HepG2 (cell line): ENCODE measurements at places on chromosomes 16 and 17.

GRCh38 chr17:19728084-19728495 lies 11.7 kb upstream of the SLC47A2 start:
- H3K4me1 ChIP-seq: peaks cover 56% of the 10 kb centered on the region
- H3K4me3 ChIP-seq: no peak overlapping the region
- no peaks in the 10 kb centered on the region for H3K27me3 ChIP-seq

DNA sequence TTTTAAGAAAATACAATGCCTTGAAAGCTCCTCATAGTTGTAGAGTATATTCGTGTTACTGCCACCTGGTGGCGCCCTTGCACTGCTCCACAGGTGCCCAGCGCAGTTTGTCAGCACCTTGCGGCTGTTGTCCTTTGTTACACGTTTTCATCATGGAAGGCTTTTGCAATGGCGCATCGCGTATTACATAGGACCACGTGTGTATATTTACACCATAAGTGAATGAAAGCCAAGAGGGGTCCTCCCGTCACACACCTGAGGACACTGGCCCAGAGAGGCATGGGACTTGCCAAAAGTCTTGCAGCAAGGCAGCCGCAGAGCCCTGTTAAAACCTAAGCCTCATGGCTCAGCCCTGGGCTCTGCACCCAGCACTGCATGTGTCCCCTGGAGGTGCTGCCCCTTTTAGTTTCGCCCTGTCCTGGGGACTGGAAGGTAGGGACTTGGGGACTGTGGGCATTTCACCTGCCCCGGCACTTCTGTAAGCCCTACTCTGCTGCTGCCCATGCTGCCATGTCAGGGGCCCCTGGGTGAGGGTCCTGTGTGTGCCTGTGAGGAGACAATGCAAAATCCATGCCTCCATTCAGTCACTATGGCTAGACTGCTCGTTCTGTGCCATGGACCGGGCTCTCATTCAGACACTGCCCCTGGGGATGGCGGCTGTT lies 24.3 kb downstream of the POLR3E start:
- H3K27ac ChIP-seq: no peak overlapping the region
- H3K4me3 ChIP-seq: no peak overlapping the region
- 0 out of 2 replicates have a peak, but pooled peaks cover 7% of the 10 kb centered on the region for H3K4me1 ChIP-seq
- DNase-seq: peak; percentile 59

GRCh38 chr16:50340578-50340977 lies 28.2 kb downstream of the BRD7 start:
- H3K27me3 ChIP-seq: no peaks in the 10 kb centered on the region
- no peak for DNase-seq
- no peak overlapping the region for H3K4me3 ChIP-seq
- H3K27ac ChIP-seq: no peak overlapping the region

DNA sequence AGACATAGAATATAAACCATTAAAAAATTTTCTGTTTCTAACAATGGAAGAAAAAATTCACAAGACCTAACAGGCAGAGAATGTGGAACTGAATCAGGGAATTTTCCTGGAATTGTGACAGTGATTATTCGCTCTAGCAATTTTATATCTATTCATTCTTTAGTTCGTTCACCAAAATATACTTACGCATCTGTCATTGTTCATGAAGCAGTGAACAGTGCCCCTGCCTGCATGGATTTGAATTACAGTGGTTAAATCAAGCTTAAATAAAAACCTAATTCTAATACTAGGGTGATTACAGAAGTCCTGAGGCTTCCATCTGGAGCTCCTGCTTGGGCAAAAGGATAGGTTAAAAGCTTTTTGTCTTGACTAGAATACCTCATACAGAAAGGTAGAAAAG lies 48.6 kb downstream of the ABCA8 start:
- no peaks in the 10 kb centered on the region for H3K36me3 ChIP-seq
- no peaks in the 10 kb centered on the region for H3K27me3 ChIP-seq
- H3K27ac ChIP-seq: no peak overlapping the region
- peak; percentile 39 for DNase-seq
- no peak overlapping the region for H3K4me3 ChIP-seq

DNA sequence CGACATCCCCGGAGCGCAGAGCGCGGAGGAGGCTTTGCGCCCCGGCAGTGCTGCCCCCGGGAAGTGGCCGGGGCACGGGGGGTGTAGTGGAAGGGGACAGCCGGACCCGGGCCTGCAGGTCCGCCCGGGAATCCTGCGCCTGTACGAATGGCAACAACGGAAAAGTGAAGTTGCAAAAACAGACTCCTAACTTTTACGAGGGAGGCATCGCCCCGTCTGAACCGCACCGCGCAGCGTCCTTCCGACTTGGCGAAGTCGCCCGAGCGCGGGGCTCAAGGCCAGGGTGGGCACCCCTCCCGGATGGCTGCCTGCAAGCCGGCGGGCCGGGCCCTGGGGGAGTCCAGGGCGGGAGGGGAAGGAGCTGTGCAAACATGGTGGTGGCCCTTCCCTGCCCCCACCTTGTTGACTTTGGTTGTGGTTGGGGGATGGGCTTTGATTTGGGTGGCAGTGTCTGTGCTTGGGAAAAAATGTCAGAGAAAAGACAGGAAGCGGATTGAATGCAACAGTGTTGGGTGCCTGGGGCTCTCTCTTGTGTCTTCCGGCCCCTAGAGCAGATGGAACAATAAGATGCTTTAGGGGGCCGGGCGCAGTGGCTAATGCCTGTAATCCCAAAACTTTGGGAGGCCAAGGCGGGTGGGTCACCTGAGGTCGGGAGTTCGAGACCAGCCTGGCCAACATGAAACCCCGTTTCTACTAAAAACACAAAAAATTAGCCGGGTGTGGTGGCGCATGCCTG lies 675 bp downstream of the RNF213 start:
- H3K4me1 ChIP-seq: peaks cover 50% of the 10 kb centered on the region
- DNase-seq: peak; percentile 90
- H3K36me3 ChIP-seq: no peaks in the 10 kb centered on the region
- H3K27me3 ChIP-seq: no peaks in the 10 kb centered on the region; the same call in 2 of the 3 replicates
- H3K27ac ChIP-seq: peak overlapping the region; percentile 94

GRCh38 chr16:14539156-14539555 lies 90.9 kb downstream of the PARN start:
- H3K27me3 ChIP-seq: no peaks in the 10 kb centered on the region
- peaks cover 17% of the 10 kb centered on the region for H3K4me1 ChIP-seq
- no peak for DNase-seq

- peaks cover 74% of the 10 kb centered on the region for H3K4me1 ChIP-seq
- H3K27me3 ChIP-seq: peaks cover 1% of the 10 kb centered on the region; the same call in 1 of the 2 replicates
- no peak for DNase-seq
- H3K4me3 ChIP-seq: no peak overlapping the region
- no peak overlapping the region for H3K27ac ChIP-seq
These were observed 5.5 kb downstream of the MRPL28 start for GRCh38 chr16:364595-365491.

DNA sequence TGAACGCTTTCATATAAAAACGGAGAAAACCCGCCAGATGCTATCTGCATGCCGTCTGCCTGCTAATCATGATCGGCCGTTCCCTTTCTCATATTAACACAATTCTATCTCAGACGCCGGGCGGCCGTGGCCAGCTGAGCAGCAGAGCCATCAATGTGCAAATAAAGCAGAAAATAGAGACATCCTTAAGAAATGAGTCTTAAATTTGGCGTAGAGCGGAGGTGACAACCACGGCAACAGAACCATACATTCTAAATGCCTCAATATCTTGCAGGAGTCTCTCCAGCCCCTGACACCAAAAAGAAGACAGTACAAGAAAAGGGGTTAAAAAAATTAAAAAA lies 2.7 kb upstream of the IRX5 start:
- H3K4me3 ChIP-seq: no peak overlapping the region
- DNase-seq: no peak
- no peaks in the 10 kb centered on the region for H3K4me1 ChIP-seq
- H3K36me3 ChIP-seq: no peaks in the 10 kb centered on the region

DNA sequence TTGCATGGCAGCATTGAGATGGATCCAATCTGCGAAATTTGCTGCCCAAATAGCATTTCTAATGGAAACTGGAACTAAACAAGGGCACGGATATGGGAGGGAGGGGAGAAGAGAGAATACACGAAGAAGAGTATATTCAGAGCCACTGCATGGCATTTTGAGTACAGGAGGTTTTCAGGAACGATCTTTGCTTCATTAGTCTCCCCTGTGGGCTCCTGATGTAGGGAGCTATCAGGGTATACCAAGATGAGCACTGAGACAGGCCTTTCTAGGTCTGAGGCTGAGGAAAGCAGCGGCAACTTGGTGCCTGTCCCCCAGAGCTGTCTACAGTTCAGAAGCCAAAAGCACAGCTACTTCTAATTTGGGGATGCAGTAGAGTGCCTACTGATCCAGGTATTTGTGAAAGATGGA lies 257.7 kb upstream of the PMFBP1 start:
- no peaks in the 10 kb centered on the region for H3K4me1 ChIP-seq
- H3K36me3 ChIP-seq: peaks cover 3% of the 10 kb centered on the region
- no peak overlapping the region for H3K4me3 ChIP-seq
- no peak for DNase-seq
- H3K27ac ChIP-seq: no peak overlapping the region

GRCh38 chr16:83930730-83931500 lies 22.1 kb upstream of the OSGIN1 start:
- no peak overlapping the region for H3K4me3 ChIP-seq
- H3K27me3 ChIP-seq: peaks cover 4% of the 10 kb centered on the region; the same call in 1 of the 2 replicates
- no peak for DNase-seq
- no peaks in the 10 kb centered on the region for H3K36me3 ChIP-seq

DNA sequence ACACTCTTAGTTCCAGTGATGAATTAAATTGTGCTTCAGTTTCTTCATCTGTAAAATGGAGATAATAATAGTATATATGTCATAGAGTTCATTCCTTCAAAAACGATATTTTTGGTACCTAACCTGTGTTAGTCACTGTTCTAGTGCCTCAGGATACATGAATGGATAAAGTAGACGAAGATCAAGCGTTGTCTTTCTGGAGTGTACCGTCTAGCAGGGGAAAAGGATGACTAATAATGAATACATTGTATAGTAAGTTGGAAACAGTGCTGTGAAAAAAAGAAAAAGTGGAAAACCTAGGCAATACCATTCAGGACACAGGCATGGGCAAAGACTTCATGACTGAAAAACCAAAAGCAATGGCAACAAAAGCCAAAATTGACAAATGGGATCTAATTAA lies 8.6 kb downstream of the KRT10 start:
- DNase-seq: no peak
- H3K4me3 ChIP-seq: no peak overlapping the region
- H3K4me1 ChIP-seq: peaks cover 20% of the 10 kb centered on the region
- H3K36me3 ChIP-seq: peaks cover 4% of the 10 kb centered on the region
- no peaks in the 10 kb centered on the region; the same call in 1 of the 3 replicates for H3K27me3 ChIP-seq
- H3K27ac ChIP-seq: no peak overlapping the region

DNA sequence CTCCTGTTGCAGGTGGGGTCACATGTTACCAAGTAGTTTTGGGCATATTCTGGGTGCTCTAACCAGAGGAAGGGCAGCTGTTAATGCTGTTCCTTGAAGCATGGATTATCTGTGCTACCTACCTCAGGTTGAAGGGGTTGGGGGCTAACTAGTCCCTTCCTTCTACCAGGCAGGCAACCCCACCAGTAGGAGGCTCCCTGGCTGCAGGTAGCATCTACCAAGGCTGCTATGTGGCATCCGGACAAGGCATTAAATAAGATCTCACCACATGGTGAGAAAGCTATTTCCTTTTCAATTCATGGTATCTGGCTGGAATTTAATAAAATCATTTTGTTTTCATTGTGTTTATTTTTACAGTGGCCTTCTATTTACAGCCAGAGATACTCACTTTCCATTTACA lies 62.5 kb downstream of the CACNG3 start:
- H3K36me3 ChIP-seq: no peaks in the 10 kb centered on the region
- H3K27me3 ChIP-seq: peaks cover 2% of the 10 kb centered on the region; the same call in 1 of the 2 replicates
- no peak for DNase-seq
- no peaks in the 10 kb centered on the region for H3K4me1 ChIP-seq

DNA sequence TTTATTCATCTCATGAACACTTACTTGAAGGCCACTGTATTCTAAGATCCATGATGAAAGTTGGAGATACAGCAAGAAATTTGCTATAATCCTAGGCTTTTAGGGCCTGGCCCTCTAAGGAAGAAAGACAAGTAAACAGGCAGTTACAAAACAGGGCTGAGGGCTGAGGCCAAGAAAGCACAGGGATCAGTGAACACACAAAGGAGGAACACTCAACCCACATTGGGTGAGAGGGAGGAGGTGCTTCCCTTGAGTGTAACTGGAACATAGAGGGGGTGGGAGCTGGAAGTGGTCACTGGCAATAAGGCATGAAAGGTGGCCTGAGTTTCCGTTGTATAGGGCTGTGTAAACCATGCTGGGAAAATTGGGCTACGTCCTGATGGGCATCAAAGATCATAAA lies 112.2 kb downstream of the ZNF18 start:
- no peaks in the 10 kb centered on the region for H3K36me3 ChIP-seq
- no peak for DNase-seq
- H3K27ac ChIP-seq: no peak overlapping the region
- H3K27me3 ChIP-seq: no peaks in the 10 kb centered on the region
- no peaks in the 10 kb centered on the region for H3K4me1 ChIP-seq

DNA sequence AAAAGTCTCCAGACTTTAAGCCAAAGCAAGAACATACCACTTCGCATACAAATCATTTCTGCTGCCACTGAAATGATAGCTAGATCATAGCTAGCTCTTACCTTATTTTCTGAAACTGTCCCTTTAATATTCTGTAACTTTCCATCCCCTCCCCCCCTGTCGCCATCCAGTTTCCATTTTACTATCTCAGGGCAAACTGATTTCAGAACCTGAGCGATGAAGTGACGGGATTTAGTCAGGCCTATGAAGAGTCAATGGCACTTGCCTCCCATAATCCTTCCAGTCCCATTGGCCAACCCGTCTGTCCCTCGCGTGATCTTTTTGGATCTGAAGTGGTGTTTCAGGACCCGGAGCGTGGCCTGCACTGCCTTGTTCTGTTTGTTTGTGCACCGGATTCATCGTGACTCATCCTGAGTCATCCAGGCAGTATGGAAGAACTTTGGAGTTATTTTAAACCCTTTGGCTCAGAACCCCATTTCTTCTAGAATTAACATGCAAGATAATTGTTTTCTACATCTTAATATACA lies 199.8 kb upstream of the CHMP6 start:
- peaks cover 36% of the 10 kb centered on the region for H3K4me1 ChIP-seq
- peak; percentile 85 for DNase-seq
- no peaks in the 10 kb centered on the region for H3K27me3 ChIP-seq

GRCh38 chr16:27549464-27549745 lies 308 bp downstream of the GTF3C1 start:
- peaks cover 17% of the 10 kb centered on the region for H3K36me3 ChIP-seq
- peak overlapping the region; percentile 41 for H3K27ac ChIP-seq
- no peaks in the 10 kb centered on the region; the same call in 2 of the 3 replicates for H3K27me3 ChIP-seq

- no peaks in the 10 kb centered on the region for H3K36me3 ChIP-seq
- peaks cover 19% of the 10 kb centered on the region for H3K4me1 ChIP-seq
- H3K27ac ChIP-seq: no peak overlapping the region
- no peaks in the 10 kb centered on the region for H3K27me3 ChIP-seq
- no peak overlapping the region for H3K4me3 ChIP-seq
These were observed 29.8 kb downstream of the PITPNM3 start for GRCh38 chr17:6526362-6527152.
